ENCODE measurements at places on chromosomes 3 and 15. TPM values are rescaled to one million over a fixed set of nuclear protein-coding genes. Genes with fewer than 3 reads are reported as not detected.

DNA sequence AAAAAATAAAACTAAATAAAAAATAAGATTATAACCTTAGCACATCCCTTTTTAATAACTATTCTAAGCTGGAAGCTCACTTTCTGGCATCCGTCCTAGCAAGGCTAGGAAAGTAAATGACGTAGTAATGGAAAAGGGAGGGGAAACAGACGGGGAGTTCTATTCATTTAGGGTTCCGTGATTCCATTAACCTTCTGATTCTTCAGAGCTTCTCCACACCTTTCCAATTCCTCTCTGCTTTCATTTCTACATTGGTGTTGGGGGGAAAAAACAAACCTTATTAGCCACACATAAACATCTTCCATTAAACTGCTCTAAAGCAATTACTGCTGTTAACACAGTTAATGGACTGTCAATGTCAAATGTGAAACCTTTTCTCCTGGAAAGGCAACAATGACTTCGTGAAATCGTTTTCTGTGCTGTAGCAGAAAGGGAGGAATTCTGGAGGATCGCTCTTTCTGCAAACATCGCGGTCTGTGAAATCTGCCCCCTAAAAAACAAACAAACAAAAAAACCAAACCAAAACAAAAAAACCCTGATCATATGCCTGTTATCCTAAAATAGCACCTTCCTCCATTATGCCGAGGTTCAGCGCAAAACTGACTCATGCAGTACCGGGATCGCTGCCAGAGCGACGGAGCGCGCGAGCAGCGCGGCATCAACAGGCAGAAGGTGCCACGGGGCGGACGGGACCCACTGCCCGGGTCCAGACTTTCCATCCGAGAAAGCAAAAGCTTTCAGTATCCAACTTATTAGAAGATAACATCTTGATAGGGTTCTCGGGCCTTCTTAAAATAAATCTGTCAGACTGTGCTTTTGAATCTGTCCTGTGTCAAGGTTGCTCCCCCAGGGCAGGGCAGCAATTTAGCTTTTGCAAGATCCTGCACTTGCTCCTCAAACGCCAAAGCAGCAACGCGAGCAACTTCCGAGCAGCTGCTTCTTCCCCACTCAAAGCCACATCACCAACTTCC is 156.2 kb downstream of the FGF12 start:
- H3K4me3 ChIP-seq: peak overlapping the region; percentile 15
- peak; percentile 87 for DNase-seq
- H3K27me3 ChIP-seq: no peaks in the 10 kb centered on the region
- no peak overlapping the region for H3K27ac ChIP-seq

DNA sequence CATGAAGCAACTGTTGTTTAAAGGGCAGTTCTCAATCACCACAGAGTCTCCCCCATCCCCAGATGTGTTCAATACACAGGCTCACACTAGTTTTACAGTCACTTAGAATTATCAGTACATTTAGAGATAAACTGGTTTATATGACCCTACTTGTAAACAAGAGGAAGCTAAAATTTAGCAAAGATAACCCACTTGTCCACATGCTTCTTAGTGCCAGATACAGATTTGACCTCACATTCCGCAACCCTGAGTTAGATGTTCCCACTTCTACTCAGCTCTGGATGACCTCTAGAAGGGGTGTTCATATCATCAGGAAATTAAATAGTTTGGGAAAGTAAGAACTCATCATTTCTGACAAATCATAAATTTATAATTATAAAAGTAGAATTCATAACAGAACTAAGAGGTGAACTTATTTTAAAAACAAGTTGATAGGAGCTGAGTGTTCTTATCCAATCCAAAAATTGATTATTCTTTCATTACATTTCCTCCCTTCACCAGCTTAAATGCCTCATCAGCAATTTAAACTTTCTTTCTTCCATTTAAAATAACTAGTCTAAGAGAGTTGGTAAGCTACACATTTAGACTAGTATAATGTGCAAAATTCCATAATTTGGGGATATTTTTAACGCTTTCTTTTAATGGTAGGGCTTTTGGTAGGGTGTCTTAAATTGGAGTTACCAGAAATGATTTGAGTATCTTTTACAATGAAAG is 131.2 kb downstream of the FBN1 start:
- no peak overlapping the region for H3K27ac ChIP-seq
- H3K36me3 ChIP-seq: no peaks in the 10 kb centered on the region
- no peak overlapping the region for H3K4me3 ChIP-seq
- DNase-seq: no peak
- H3K4me1 ChIP-seq: no peaks in the 10 kb centered on the region

DNA sequence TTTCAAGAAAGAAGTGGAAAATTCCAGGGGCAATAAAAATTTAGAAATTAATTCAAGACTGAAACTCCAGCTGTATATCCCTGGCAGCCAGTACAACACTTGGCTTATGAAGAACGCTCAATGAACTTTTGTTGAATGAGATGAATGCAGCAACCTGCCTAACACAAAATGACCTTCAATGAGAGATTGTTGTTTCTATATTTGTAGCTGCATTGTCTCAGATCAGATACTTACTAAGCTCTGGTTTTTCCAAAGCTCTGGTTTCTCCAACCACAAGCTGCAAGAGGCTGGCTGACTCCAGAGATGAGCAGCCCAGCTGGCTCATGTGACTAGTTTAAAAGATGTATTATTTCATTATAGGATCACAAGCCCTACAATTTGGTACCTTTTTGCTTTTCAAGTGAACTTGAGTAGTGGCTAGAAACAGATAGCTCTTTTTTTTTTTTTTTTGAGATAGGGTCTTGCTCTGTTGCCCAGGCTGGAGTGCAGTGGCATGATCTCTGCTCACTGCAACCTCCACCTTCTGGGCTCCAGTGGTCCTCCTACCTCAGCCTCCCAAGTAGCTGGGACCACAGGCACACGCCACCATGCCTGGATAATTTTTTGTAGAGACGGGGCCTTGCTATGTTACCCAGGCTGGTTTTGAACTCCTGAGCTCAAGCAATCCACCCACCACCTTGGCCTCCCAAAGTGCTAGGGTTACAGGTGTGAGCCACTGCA is 57.4 kb downstream of the UMPS start:
- DNase-seq: no peak
- no peaks in the 10 kb centered on the region for H3K27me3 ChIP-seq
- H3K27ac ChIP-seq: peak overlapping the region; percentile 9
- H3K36me3 ChIP-seq: peaks cover 3% of the 10 kb centered on the region
- no peak overlapping the region for H3K4me3 ChIP-seq

- H3K4me1 ChIP-seq: peaks cover 28% of the 10 kb centered on the region
- no peak for DNase-seq
- no peak overlapping the region for H3K4me3 ChIP-seq
- no peak overlapping the region for H3K27ac ChIP-seq
- H3K27me3 ChIP-seq: no peaks in the 10 kb centered on the region
Observed at GRCh38 chr3:185420762-185421161, 57.8 kb downstream of the MAP3K13 start.

- peaks cover 4% of the 10 kb centered on the region for H3K4me1 ChIP-seq
- H3K27me3 ChIP-seq: no peaks in the 10 kb centered on the region
- no peaks in the 10 kb centered on the region for H3K36me3 ChIP-seq
- H3K4me3 ChIP-seq: no peak overlapping the region
Observed at GRCh38 chr3:61979638-61980037, 393.7 kb downstream of the FEZF2 start.

DNA sequence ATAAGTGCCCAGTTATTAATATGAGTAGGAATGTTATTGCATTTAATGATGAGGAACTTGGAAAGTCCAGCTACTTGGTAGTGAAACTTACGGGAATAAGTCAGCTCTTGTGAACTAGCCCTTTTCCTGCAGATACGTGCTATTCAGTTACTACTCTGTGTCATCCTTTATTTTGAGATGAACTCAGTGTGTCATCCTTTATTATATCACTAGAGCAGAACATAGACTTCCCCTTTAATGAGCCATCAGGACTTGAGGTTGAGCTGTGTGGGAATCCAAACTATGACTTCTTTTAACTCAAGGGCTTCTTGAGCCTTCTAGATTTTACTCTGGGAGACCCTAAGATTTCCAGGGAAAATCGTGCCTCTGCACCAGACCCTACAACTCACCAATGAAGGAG is 3.6 kb downstream of the ACTC1 start:
- H3K27ac ChIP-seq: no peak overlapping the region
- peaks cover 18% of the 10 kb centered on the region for H3K27me3 ChIP-seq
- no peak overlapping the region for H3K4me3 ChIP-seq
- H3K4me1 ChIP-seq: peaks cover 16% of the 10 kb centered on the region
- DNase-seq: no peak

DNA sequence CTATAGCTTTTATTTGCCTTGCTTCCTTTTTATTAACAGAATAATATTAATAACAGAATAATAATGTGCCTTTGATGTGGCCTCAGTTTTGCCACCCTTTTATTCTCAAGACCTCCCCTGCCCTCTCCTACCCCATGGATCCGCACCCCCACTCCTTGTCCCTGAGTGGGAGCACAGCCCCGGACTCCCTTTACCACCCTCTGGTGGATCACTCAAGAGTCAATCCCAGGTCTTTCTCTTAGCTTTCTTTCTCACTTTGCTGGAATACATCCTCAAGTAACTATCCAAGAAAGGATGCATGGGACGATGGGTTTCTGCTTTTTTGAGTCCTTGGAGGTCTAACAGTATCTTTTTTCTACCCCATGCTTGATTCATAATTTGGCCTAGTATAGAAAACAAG is 63.4 kb downstream of the KLF13 start:
- no peaks in the 10 kb centered on the region for H3K27me3 ChIP-seq
- no peak overlapping the region for H3K27ac ChIP-seq
- H3K4me3 ChIP-seq: no peak overlapping the region
- DNase-seq: no peak
- H3K36me3 ChIP-seq: no peaks in the 10 kb centered on the region

DNA sequence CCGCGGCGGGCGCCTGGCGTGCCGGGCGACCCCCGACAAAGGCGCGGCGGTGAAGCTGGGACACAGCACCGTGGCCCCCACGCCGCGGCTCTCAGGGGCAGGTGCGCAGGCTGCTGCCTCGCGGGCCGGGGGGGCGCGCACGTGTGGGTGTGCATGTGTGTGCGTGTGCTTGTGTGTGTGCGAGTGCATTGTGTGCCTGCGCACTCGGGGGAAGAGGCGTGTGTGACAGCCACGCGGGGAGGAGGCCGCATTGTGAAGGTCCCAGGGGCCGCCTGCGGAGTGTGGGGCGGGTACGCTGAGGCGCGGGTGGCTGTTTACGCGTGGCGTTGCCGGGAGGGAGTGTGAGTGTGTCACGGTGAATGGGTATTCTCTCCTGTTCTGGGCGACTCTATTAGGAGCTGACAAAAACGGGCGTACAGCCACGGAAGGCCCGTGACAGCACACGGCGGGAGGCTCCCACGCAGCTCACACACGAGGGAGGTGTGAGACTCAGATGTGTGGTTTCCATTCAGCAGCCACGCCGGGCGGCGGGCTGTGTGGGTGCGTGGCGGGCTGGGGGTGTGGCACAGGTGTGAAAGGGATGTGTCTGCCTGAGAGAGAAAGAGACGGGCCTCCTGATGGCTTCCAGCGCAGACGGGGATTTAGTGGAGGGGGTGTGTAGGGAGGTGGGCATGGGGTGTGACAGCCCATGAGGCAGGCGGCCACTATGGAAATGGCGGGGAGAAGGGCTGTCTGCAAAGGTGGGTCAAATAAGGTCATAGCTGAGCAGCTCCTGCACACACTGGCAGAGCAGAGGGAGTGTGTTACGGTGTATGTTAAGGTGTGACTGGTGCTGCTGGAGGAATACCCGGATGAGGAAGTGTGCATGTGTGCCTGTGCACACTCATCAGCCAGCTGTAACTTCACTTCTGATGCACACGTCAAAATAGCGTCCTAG is 750 bp downstream of the PODXL2 start:
- peak overlapping the region; percentile 60 for H3K4me3 ChIP-seq
- H3K4me1 ChIP-seq: peaks cover 12% of the 10 kb centered on the region
- no peaks in the 10 kb centered on the region for H3K36me3 ChIP-seq

GRCh38 chr3:53523346-53523745 is 28.9 kb downstream of the CACNA1D start:
- no peak overlapping the region for H3K4me3 ChIP-seq
- H3K4me1 ChIP-seq: peaks cover 8% of the 10 kb centered on the region
- no peak overlapping the region for H3K27ac ChIP-seq
- H3K36me3 ChIP-seq: no peaks in the 10 kb centered on the region

- H3K36me3 ChIP-seq: peaks cover 7% of the 10 kb centered on the region
- no peak for DNase-seq
- no peak overlapping the region for H3K27ac ChIP-seq
- H3K4me1 ChIP-seq: peaks cover 12% of the 10 kb centered on the region
Observed at GRCh38 chr3:184295771-184296170, 3.3 kb upstream of the PSMD2 start.

GRCh38 chr3:8574040-8574669 is 70.4 kb downstream of the SSUH2 start:
- DNase-seq: no peak
- peak overlapping the region; percentile 58 for H3K27ac ChIP-seq
- no peak overlapping the region for H3K4me3 ChIP-seq
- peaks cover 53% of the 10 kb centered on the region for H3K36me3 ChIP-seq
- H3K4me1 ChIP-seq: peaks cover 23% of the 10 kb centered on the region
- no peaks in the 10 kb centered on the region for H3K27me3 ChIP-seq

- DNase-seq: no peak
- H3K4me1 ChIP-seq: peaks cover 18% of the 10 kb centered on the region
- H3K27me3 ChIP-seq: no peaks in the 10 kb centered on the region
- no peak overlapping the region for H3K4me3 ChIP-seq
- no peak overlapping the region for H3K27ac ChIP-seq
- no peaks in the 10 kb centered on the region for H3K36me3 ChIP-seq
Observed at GRCh38 chr15:77029166-77030047, 34.5 kb downstream of the PSTPIP1 start.

- DNase-seq: no peak
- H3K4me1 ChIP-seq: no peaks in the 10 kb centered on the region
- no peak overlapping the region for H3K27ac ChIP-seq
- H3K36me3 ChIP-seq: no peaks in the 10 kb centered on the region
- no peak overlapping the region for H3K4me3 ChIP-seq
Observed at GRCh38 chr15:75325922-75326321, 9.9 kb upstream of the COMMD4 start.

The BCHE gene
- 6.3 TPM for total RNA-seq

The STRA6 gene
- not detected for total RNA-seq

The FANCD2OS gene
- not detected for total RNA-seq

The SLC22A13 gene
- 1.6 TPM for total RNA-seq

The UTS2B gene
- total RNA-seq: not detected

The PLS1 gene
- 27.1 TPM for total RNA-seq

The TRPM1 gene
- total RNA-seq: not detected

The ATP13A4 gene
- total RNA-seq: 145 TPM

The PRKCD gene
- 65.0 TPM for total RNA-seq
